ENCODE measurements at places on chromosomes 3 and 15. TPM values are rescaled to one million over a fixed set of nuclear protein-coding genes. Genes with fewer than 3 reads are reported as not detected.

DNA sequence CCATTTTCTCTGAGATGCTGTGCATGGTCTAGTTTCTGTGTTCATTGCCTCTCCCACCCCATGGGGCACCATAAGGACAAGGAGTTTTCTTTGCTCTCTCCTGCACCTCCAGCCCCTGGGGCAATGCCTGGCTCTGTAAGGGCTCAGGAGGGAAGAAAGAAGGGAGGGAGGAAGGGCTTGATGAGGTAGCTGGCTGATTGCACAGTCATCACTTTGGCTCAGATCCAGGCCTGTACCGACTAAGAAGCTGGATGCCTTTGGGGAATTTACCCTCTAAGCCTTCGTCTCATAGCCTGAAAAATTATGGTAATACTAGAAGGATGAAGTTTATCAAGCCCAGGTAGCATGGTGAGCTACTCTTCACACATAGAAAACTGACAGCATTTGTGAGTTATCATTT is 382.9 kb downstream of the GABRG3 start:
- DNase-seq: no peak

OIP5 gene
- total RNA-seq: 0.82 TPM

GRCh38 chr3:56822501-56822900 is 20.8 kb upstream of the ARHGEF3 start:
- DNase-seq: no peak

SEMA7A gene
- 1.4 TPM for total RNA-seq

GP5 gene
- total RNA-seq: 0.19 TPM

RBP2 gene
- not detected for total RNA-seq
